Activated CD8-positive, alpha-beta memory T cell treated with anti-CD3 and anti-CD28 coated beads for 24 hours (primary cell): ENCODE measurements at places on chromosomes 6 and 20.

DNA sequence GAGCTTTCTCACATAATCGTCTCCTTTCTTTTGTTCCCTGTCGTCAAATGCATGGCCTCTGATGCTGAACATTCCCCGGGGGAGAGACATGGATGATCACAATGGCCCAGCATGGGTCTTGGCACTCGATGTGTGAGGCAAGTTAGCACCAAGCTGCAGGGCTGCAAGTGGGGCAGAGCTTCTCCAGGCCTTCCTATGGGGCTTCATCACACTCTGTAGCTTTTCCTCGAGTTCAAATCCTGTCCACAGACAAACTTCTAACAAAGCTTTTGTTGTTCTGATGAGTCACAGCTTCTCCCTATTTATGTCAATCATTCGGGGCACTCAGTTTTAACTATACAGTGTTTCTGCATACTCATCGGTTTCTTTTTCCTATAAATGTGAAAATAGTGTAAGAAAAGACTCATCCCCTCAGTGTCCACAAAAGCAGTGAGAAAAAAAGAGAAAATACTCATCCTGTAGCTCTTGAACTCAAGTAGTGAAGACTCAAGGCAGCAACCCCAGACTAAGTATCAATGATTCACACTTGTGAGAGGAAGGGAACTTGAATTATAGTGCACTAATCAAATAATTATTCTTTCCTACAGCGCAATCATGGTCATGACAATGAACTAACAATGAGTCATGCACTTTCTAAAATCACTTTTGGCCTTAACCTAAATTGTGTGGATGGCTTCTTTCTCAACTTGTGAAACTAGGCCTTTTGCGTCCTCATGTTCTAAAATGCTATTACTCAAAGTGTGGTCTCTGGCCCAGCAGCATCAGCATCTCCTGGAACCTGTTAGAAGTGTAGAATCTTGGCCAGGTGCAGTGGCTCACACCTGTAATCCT lies 68.4 kb upstream of the NOX3 start:
- DNase-seq = no peak

DNA sequence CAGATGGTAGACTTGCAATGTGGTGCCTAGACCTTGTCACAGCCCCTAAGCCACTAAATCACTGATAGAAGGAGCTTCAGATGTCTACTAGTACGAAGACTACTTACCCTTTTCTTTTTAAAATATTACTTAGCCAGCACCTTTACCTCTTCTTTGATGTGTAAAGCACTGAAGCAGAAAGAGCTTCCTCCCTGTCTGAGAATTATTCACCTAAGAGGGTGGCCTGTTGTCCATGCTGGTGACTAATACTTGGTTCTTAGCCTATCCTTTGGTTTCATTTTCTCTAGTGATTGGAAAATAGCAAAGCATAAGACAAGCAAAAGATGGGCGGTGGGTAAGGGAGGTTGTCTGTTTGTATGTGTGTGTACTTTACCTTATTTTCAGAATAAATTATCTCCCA lies 794.6 kb downstream of the TFAP2A start:
- no peak for DNase-seq

DNA sequence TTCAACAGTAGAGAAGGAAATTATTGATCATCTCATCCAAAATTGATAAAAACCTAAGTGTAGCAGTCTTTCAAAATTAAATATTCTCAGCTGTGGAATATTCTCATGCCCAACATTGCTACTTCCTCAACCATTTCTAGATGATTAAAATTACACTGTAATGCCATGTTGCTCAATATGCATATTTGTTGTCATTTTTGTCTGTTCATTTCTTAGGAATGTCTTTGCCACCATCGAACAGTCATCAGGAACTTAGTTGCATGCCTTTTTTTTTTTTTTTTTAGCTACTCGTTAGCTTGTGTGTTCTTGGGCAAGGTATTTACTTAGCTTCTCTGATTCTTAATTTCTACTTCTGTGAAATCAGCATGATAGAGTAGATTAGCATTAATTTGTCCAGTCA lies 188.6 kb downstream of the DTNBP1 start:
- DNase-seq = no peak

GRCh38 chr20:24738981-24739633 lies 210.0 kb upstream of the CST7 start:
- DNase-seq = peak; percentile 64

- peak; percentile 89 for DNase-seq
Measured at GRCh38 chr6:158818581-158819212, 471 bp downstream of the EZR start.
